ENCODE measurements at places on chromosomes 4 and X. TPM values are rescaled to one million over a fixed set of nuclear protein-coding genes. Genes with fewer than 3 reads are reported as not detected.
A peak's percentile ranks its signal among the peaks of the same experiment; 100 is the strongest.

GRCh38 chr4:75495476-75495875 lies 18.7 kb downstream of the RCHY1 start:
- H3K4me3 ChIP-seq = no peak overlapping the region
- H3K27me3 ChIP-seq = no peaks in the 10 kb centered on the region
- H3K27ac ChIP-seq = no peak overlapping the region
- peaks cover 2% of the 10 kb centered on the region for H3K4me1 ChIP-seq

XKRX gene
- 0.96 TPM for total RNA-seq

GRCh38 chr4:183722731-183723560 lies 63.9 kb downstream of the TRAPPC11 start:
- DNase-seq = peak; percentile 69
- no peaks in the 10 kb centered on the region for H3K36me3 ChIP-seq
- H3K27ac ChIP-seq = peak overlapping the region; percentile 34
- peaks cover 5% of the 10 kb centered on the region for H3K4me1 ChIP-seq
- H3K4me3 ChIP-seq = peak overlapping the region; percentile 66
- peaks cover 3% of the 10 kb centered on the region for H3K27me3 ChIP-seq

CENPVL2 gene
- 0.49 TPM for total RNA-seq

DNA sequence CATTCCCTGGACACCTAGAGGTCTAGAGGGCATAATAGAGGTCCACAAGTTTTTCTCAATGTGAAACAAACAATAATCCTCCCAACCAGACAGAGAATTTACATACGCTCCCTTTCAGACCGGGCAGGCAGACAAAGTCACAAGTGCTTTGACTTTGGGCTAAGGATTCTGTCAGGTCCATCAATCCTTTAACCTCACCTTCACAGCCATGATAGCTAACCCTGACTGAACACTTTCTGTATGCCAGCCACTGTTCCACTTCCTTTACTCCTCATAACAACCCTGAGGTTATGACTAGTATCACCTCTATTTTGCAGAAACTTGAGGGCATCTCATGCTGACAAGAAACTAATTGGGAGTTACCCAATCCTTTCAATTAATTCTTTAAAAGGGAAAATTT lies 118.8 kb upstream of the AFF2 start:
- no peaks in the 10 kb centered on the region for H3K27me3 ChIP-seq
- no peaks in the 10 kb centered on the region for H3K4me1 ChIP-seq
- H3K36me3 ChIP-seq = no peaks in the 10 kb centered on the region

GRCh38 chrX:19649226-19649995 lies 134.1 kb upstream of the MAP3K15 start:
- peaks cover 26% of the 10 kb centered on the region for H3K4me1 ChIP-seq
- peaks cover 2% of the 10 kb centered on the region for H3K36me3 ChIP-seq
- H3K4me3 ChIP-seq = no peak overlapping the region
- no peak for DNase-seq

LIMCH1 gene
- 65.2 TPM for total RNA-seq

DNA sequence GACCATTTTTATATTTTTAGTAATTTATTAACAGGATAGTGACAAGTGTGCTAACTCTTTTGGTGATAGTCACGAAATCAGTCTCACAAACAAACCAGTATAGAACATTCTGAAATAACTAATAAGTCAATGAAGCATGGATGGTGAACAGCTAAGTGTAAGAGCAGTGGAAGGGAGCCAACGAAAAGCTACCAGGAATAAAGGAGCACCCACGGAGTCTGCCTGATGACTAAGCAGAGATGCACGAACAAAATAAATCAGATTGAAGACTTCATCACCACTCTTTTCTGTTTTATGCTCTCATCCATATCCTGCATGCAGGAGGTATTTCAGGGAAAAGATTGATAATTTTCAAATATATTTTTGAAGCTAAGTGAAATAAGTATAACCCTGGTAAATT lies 891.1 kb upstream of the HS3ST1 start:
- H3K27me3 ChIP-seq = peaks cover 1% of the 10 kb centered on the region
- no peak for DNase-seq
- H3K27ac ChIP-seq = no peak overlapping the region
- no peak overlapping the region for H3K4me3 ChIP-seq

DNA sequence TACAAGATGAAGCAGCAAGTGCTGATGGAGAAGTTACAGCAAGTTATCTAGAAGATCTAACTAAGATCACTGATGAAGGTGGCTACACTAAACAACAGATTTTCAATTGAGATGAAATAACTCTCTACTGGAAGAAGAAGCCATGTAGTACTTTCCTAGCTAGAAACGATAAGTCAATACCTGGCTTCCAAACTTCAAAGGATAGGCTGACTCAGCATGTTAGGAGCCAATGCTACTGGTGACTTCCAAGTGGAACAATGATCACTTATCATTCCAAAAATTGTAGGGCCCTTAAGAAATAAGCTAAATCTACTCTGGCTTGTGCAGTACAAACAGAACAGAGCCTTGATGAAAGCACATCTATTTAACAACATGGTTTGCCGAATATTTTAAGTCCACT lies 55.0 kb downstream of the FBXW7 start:
- H3K27ac ChIP-seq = no peak overlapping the region
- H3K4me3 ChIP-seq = no peak overlapping the region
- H3K27me3 ChIP-seq = no peaks in the 10 kb centered on the region
- H3K36me3 ChIP-seq = peaks cover 5% of the 10 kb centered on the region
- no peak for DNase-seq

DNA sequence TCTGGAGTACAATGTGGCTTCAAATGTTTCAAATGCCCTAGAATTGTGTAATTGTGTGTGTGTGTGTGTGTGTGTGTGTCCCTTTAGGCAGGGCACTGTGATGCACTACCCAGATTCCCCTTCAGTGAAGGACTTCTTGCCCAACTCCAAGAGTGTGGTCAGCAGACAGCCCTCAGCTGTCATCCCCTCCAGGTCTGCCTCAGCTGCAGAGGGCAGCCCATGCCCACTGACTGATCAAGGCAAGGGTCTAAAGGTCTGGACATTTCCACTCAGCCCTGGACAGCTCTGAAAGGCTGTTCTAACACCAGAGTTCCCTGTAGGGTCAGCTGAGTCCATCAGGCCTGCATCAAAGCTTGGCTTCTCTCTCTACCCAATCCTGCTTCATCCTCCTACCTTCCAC lies 83.9 kb upstream of the USP9X start:
- no peak for DNase-seq
- H3K4me1 ChIP-seq = peaks cover 21% of the 10 kb centered on the region
- no peak overlapping the region for H3K4me3 ChIP-seq
- peaks cover 2% of the 10 kb centered on the region for H3K27me3 ChIP-seq
